ENCODE measurements at places on chromosomes 2 and 18.

GRCh38 chr2:3198119-3198518 lies 179.5 kb downstream of the EIPR1 start:
- no peak for DNase-seq

- no peak for DNase-seq
Measured at GRCh38 chr2:121860758-121861227, 105.3 kb downstream of the TSN start.

GRCh38 chr2:227450926-227451654 lies 20.9 kb upstream of the AGFG1 start:
- no peak for DNase-seq

- no peak for DNase-seq
Measured at GRCh38 chr2:220550995-220551700, 923.7 kb downstream of the SLC4A3 start.

DNA sequence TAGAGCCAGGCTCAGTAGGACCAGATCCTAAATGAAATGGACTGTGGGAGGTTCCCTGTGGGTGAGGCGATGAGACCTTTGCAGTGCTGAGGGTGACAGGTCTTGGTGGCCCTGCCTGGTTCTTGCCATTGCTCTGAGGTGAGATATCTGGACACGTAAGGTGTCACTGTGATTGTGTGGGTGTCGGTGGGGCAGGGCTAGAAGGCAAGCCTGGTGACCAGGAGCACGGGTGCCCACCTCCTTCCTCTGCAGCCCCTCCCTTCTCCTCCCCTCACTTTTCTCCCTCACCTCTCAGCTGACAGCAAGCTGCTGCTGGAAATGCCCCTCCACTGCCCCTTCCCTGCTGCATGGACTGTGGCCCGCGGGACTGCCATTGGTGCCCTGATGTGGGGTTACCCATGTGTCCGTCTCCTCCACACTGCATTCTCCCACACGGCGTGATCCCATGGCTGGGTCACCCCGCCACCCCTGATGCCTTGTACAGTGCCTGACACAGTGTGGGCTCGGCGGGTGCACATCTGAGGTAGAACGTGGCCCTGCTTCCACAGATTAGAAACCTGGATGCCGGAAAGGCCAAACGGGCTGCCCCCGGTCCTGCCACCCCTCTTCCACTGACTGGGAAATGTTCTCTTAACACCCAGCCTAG lies 55.6 kb upstream of the FOSL2 start:
- no peak for DNase-seq

DNA sequence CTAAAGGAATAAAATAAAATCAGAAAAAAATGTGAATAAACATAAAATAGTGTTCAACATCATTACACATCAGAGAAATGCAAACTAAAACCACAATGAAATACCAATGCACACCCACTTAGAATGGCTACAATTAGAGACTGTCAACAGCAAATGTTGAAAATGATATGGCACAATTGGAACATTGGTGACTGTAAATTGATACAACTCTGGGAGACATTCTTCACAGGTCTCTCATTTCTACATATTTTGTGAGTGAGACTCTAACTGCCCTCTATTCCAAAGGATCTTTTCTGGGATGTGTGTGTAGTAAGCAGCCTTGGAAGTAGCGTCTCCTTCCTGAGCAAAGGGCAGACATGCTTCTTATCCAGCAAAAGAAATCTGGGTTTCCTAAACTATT lies 323.0 kb downstream of the FBXO15 start:
- peak; percentile 52 for DNase-seq

- DNase-seq: no peak
Measured at GRCh38 chr2:11117776-11118175, 37.5 kb upstream of the SLC66A3 start.

- DNase-seq: peak; percentile 92
Measured at GRCh38 chr18:63336366-63337099, 17.0 kb upstream of the BCL2 start.

DNA sequence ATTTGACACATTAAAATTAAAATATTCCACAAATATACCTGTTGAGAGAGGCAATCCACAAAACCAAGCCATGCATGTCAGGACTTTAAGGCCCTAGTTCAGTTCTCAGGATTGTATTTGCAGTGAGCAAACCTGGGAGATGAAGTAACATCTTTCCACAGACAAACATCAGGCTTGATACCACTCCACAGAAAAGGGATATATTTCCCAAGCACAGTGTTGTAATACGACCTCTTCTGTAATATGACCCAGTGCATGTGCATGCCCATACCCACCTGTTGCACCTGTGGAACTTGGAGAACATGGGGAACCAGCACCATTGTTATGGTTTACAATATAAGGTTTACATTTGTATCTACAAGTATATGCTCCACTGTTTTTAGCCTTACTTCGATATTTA lies 184.0 kb downstream of the PDE11A start:
- DNase-seq: no peak

DNA sequence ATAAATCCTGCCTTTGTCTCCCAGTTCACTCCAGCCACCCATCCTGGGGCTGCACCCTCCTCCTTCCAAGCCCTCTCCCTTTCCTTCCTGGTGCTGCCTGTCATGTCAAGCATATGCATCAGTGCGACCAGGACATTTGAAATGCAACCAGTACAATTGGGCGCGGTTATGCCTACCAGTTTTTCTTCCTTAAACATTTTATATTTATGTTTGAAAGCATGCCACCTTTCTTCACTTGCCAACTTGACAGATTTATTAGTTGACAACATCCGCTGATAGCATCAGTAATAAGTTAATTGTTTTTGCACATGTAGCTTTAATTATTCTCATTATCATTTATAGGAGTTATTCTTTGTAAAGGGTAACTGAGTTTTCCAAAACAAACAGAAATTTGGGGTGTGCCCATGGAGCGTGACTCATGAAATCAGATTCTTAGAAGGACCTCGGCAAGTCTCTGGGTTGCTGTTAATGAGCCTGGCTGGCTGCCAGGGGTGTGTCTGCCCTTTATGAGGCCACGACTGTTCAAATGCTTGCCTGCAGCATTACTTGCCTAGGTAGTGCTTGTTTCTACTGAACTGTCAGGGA lies 32.8 kb upstream of the IL1B start:
- DNase-seq: peak; percentile 80

- peak; percentile 62 for DNase-seq
Measured at GRCh38 chr2:189798312-189799029, 14.2 kb downstream of the PMS1 start.

GRCh38 chr2:75047992-75048625 lies 89.7 kb downstream of the POLE4 start:
- peak; percentile 89 for DNase-seq

Data from fibroblast of skin of back (primary cell).